ENCODE measurements at places on chromosomes 11 and 22.

GRCh38 chr22:41833369-41834004 is 582 bp downstream of the SREBF2 start:
- DNase-seq: peak; percentile 25

DNA sequence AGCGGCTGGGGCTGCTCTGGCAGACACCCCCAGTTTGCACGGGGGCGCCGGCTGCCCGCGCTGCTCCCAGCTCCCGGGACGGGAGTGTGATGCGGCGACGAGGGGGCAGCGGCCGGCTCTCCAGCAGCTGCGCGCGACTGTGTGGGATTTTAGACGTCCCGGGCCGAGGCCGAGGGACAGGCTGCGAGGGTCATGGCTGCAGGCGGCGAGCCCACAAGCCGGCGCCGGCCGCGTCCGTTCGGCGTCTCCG is 159 bp downstream of the FZD4 start:
- DNase-seq: no peak

DNA sequence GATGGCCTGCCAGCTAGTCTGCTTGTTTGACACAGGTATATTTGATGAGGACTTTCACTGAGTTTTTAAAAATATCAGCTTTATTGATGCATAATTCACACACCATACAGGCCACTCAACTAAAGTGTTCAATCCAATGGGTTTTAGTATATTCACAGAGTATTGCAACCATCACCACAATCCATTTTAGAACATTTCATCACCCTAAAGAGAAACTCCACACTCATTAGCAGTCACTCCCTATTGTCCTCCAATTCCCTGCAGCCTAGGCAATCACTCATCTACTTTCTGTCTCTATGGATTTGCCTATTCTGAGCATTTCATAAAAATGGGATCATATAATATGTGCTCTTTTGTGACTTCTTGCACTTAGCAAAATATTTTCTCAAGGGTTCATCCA is 397.9 kb upstream of the NARS2 start:
- DNase-seq: no peak

- no peak for DNase-seq
Measured at GRCh38 chr22:45702981-45703380, 31.3 kb downstream of the ATXN10 start.

DNA sequence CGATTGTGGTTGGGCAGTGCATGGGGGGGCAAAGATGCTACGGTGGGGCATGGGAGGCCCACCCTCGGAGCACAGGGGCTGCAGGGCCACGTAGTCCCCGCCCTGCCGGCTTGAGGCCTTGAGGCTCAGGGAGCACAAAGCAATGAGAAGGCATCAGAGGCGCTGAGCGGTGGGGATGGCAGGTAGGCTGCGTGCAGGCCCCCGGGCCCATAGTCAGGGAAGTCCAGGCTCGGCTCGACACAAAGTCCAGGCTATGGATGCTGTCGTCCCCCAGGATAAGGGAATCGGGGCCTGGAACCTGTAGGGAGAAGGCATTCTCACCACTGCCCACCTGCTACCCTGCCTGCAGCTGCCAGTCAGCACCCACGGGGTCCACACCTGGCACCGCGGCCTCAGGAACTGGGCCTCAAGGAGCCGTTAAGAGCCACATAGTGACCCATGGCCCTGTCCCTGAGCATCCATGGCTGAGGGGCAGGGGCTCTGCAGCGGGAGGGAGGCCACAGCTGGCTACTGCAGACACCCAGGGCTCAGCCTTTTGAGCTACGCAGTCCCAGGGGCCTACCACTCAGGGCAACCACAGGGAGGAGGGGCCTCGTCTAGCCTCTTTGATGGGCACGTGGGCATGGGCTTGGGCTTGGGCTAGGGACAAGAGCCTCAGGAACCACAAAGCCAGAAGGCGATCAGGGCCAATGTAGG is 179.7 kb downstream of the IGLL1 start:
- no peak for DNase-seq

- DNase-seq: no peak
Measured at GRCh38 chr11:128929991-128930390, 12.7 kb downstream of the TP53AIP1 start.

DNA sequence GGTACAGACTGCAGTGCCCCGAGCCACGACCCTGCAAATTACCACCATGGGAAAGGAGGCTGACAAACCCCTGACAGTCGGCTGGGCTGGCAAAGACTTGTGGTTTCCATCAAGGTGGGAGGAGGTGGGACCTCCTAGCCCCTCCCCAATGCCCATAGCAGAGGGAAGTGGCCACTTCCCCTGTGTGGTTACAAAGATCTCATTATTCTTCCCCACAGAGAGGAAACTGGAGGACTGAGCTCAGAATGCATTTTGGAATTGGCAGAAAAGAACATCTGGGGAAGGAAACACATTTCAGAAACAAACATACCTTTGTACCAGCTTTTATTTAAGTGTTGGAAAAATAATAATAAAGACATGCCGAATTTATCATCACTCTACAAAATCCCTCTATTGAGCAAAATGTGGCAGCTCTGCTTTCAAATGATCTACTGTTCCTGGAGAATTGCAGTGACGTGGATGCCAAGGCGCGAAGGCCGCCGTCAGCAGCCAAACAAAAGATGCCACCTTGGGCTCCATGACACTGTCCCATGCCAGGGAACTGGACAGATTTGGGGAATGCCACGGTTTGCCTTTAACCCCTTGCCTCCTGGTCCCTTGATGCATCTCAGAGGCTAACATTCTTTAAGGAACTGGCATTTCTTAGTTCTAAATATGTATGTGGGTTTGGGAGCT is 169.6 kb downstream of the CRYBB2 start:
- DNase-seq: peak; percentile 19

DNA sequence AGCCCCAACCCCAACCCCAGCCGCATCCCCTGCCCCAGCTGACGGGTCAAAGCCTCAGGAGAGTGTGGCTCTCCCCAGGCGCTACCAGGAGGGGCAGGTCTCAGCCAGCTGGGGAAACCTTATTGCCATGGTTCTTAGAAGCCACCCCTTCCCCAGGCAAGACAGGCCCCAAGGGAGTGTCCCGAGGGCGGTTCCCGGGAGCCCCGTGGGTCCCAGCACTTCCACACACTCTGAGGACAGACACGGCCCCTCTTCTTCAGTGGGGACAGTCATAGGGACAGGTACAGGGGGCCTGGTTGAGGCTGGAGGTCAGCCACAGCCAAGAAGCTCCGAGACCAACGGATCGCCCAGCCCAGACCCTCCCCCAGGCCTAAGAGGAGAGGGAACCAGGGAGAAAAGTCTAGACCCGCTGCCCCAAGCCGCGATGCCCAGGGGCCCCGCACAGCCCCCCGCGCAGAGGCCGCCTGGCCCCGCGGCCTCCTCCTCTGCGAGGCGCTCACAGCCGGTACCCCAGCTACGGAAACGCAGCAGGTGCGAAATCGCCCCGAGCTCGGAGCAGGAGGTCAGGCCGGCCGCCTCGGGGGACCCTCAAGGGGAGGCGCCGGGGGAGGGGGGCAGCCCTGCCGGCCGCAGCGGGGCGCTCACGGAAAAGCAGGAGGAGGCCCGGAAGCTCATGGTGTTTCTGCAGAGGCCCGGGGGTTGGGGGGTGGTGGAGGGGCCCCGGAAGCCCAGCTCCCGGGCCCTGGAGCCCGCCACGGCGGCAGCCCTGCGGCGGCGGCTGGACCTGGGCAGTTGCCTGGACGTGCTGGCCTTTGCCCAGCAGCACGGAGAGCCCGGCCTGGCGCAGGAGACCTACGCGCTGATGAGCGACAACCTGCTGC is 2.6 kb downstream of the KLHDC7B start:
- peak; percentile 12 for DNase-seq

DNA sequence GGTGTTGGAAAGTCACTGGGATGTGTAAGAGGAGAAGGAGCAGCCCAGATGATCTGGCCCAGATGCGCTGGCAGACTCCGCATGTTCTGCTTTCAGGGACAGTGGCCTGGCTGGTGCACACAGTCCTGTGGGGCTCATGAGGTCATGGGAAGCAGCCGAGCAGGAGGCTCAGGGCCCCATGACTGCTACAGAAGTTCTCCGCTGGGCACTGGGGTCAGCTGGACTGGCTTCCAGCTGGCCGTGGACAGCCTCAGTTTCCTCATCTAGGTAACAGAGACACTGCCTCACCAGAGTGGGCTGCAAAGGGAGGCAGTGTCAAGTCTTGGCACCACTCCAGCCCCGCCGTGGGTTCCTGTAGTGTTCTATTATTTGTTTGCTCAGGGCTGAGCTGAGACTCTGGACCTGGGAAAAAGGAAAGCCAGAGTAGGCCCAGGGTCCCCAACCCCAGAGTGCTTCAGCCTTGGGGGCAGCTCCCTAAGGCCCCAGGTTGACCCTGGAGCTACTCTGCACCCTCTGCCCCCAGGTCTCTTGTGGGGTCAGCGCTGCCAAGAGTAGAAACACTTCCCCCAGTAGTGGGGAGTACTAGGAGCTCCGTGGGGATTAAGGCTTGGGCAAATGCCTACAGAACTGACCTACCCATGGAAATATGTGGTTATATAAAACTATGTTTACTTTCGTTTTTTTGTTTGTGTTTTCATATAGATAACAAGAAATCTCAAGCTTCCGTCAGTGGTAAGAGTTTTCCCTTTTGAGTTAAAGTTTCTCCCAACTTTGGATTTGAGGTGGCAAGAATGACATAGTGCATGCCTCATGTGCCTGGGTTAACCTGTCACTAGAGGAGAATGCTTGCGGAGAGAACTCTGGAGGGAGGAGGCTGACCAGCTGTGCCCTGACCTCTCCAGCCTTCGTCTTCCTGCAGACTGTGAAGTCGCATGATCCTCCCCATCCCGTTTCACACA is 45.3 kb downstream of the MED15 start:
- peak; percentile 4 for DNase-seq

DNA sequence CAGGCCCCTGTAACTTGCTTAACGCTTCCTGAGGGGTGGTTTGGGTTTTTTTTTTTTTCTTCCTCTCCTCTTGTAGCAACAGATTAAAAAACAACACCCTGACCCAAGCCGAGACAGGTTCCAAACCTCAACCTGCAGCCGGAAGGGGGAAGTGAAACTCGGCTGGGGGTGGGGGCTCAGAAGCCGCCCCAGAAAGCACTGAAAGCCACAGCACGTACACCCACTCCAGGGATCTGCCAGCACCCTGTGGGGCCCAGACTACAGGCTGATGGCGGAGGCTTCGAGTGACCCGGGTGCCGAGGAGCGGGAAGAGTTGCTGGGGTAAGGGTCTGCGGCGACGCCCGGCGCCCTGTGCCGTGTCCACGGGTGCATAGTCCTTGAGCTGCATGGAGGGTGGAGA is at the start of gene LSP1:
TSS of gene LSP1 (plus strand) at position 208 of the 400 bp plus-strand sequence. CDS start at position 269, 61 bp downstream.
- peak; percentile 54 for DNase-seq

- DNase-seq: peak; percentile 86
Measured at GRCh38 chr11:133082841-133083488, 449.3 kb downstream of the OPCML start.

GRCh38 chr11:66337103-66337899 is 1.1 kb upstream of the RIN1 start:
- no peak for DNase-seq

GRCh38 chr11:46421257-46421880 is 29.8 kb upstream of the CHRM4 start:
- DNase-seq: no peak

GRCh38 chr11:20363149-20363499 is 390 bp upstream of the HTATIP2 start:
- no peak for DNase-seq

DNA sequence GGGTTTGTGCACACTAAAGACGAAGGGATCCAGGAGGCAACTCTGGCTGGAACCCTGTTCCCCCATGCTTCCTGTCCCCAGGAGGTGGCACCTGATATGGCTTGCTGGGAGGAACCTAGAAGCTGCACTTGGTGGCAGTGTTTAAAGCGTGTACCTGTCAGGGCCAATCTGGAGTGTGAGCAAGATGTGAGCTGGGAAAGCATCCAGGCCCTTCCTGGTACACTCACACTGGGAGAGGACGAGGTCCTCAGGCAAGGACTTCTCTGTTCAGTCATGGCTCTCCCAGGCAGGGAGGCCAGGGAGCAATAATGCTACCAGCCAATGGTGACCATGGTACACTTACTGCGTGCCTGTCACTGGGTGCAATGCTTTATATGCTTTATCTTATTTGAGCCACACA is 130.7 kb upstream of the NECTIN1 start:
- DNase-seq: no peak

DNA sequence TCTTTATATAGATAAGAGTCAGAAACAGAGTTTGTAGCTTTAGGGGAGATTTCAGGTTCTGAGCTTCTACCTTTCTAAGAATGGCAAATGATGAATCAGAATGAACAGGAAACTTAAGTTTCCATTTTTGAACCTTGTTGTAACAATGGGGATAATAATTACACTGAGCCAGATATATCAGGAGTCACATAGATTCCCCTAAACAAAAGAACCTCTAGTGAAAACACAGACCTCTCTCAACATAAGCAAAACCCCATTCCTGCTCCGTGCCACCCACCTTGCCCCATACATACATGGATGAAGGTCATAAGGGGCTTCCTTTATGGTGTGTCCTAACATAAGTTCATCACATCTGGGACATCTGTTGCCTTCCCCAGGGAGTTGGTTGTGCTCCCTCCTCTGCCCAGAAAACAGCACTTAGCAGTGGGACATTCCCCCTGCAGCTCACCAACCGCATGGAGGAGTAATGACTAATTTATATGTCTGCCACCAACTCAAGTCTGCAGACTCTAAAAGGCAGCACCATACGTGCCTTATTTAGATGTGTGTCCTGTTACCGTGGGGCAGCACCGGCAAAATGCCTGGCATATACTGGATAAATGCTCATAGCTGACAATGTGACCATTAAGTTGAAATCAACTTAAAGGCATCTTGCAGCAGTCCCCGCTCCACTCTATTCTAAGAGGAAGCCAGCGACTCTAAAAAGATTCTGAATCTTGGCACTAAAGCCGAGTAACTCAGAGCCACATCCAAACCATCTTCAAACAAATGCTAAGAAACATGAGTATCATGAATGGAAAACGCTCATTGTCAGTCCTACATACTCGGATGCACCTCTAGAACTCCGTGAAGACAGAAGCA is 8.0 kb downstream of the JAML start:
- DNase-seq: peak; percentile 62

DNA sequence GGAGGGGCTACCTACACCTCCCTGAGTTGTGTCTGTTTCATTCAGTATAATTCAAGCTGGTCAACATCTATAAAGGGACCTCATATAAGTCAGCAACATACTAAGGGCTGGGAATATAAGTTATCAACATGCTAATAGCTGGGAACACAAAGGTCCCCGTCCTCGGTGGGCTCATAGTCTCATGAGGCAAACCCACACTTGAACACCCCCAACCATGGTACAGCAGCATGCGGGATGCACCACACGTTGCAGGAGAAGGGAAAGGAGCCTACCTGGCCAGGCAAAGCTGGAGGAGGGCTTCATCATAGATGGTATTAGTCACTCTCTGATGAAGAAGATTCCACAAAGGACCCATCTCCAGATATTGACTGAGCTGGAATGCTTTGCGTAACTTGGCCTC is 561.8 kb upstream of the B3GAT1 start:
- DNase-seq: no peak

GRCh38 chr11:45390407-45390806 is 104.3 kb upstream of the SYT13 start:
- no peak for DNase-seq

GRCh38 chr11:128512474-128512996 is 74.8 kb downstream of the ETS1 start:
- no peak for DNase-seq

- no peak for DNase-seq
Measured at GRCh38 chr11:75879737-75880136, 64.7 kb downstream of the UVRAG start.
